ENCODE measurements at places on chromosomes 6 and 20.
A peak's percentile ranks its signal among the peaks of the same experiment; 100 is the strongest.

- DNase-seq, result peak; percentile 14
Measured at GRCh38 chr6:54698974-54699373, 147.6 kb upstream of the FAM83B start.

- no peak for DNase-seq
Measured at GRCh38 chr6:150603176-150603575, 3.5 kb downstream of the PLEKHG1 start.

- DNase-seq, result no peak
Measured at GRCh38 chr6:114024746-114025145, 53.8 kb upstream of the HDAC2 start.

DNA sequence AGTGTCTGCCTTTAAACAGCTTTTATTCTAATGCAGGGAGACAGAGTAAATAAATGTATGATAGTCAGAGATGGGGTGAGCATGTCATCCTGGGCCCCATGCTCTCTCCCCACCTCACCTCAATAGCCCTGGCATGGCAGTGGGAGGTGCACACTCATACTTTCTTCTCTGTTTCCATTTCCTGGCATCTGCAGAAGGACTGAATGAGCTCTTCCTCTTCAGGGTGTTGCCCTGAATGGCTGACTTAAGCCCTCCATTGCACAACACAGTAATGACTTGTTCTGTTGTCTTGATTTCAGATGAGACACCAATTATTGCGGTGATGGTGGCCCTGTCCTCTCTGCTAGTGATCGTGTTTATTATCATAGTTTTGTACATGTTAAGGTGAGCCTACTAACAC, 57.0 kb upstream of the GNRH2 start:
- no peak for DNase-seq

DNA sequence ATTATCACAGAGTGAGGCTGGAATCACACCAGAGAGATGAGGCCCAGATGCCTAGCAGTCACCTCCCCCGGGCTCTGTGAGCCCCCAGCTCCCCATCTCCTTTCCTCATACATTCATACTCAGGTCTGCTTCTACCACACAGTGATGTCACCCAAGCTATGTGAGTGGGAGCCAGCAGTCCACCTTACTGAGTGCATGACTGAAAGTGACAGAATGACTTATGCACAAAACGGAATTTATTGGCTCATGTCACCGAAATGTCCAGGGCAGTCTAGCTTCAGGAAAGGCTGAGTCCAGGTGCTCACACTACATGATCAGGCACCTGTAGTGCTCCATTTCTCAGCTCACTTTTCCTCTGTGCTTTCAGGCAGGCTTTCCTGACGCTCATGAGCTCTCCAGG, 36.7 kb upstream of the CCN6 start:
- DNase-seq, result no peak

DNA sequence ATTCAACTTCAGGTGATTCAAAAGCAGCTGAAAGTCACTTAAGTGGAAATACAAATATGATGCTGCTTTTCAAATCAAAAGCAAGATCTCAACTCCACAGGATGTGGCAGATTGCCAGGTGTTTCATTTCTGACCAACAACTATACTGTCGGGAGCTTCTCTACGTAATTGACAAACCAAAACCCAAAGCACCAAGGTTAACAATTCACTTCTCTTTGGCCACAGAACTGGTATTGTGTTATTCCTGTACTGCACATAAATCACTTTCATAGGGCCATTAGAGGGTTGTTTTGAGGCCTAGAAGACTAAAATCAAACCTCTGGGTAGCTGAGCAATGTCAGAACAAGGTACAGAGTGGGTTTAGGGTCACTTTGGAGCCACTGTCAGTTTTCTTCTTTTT, 169.7 kb downstream of the HAO1 start:
- DNase-seq, result peak; percentile 54

GRCh38 chr6:113888493-113888892, 31.3 kb downstream of the MARCKS start:
- DNase-seq, result peak; percentile 32

GRCh38 chr6:98014442-98015201, 731.6 kb upstream of the MMS22L start:
- no peak for DNase-seq

DNA sequence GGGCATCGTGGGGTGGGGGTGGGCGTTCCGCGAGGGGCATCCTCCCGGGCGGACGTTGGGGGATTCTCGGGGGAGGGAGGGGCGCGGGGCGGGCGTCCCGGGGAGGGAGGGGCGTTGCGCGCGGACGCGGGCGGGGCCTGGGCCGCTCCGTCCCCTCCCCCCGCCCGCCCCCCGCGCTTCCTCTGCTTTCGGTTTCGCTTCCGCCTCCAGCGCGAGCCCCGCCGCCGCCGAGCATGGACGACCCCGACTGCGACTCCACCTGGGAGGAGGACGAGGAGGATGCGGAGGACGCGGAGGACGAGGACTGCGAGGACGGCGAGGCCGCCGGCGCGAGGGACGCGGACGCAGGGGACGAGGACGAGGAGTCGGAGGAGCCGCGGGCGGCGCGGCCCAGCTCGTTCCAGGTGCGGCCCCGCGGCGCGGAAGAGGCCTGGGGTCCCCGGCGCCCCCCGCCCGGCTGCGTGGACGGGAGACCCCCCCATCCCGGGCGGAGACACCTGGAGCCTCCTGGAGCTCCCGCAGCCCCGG, at the start of gene OGFR:
TSS of gene OGFR (plus strand) at position 209 of the 528 bp plus-strand sequence. CDS start at position 234, 25 bp downstream.
- DNase-seq, result no peak

DNA sequence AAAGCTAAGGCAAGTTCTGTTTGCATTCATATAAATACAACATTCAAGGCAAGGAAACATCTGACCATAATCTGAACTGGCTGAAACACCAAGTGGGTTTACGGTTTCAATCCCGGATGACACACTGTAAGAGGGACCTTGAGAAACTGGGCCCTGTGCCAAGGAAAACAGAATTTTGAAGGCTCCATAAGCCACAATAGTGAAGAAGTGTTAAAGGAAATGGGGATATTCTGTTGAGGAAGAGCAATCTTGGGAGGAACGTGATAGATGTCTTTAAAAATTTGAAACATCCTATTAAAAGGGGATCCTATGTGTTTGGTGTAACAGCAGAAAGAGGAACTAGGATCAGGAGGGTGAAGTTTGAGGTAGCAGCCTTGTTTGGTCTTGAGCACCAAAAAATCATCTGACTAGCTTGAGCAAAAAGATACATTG, 82.4 kb upstream of the TAB2 start:
- DNase-seq, result peak; percentile 74

- DNase-seq, result no peak
Measured at GRCh38 chr6:43037197-43037596, 15.8 kb downstream of the RRP36 start.

DNA sequence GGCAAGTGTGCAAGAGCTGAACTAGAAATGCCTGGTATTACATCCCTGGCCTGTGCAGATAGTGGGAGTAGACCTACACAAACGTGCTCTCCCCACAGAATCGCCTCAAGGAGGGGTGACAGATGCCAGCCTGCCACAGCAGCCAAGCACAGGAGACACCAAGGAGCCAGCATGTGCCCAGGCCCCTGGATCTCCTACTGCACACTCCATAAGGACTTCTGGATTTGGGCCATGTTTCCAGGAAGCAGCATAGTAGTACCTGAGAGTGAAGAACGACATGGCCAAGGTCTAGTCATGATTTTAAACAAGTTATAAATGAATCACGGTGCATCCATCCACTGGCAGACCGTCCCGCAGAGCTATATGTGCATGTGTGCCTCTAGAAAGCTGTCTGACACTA, 232.2 kb downstream of the SYNDIG1 start:
- no peak for DNase-seq

DNA sequence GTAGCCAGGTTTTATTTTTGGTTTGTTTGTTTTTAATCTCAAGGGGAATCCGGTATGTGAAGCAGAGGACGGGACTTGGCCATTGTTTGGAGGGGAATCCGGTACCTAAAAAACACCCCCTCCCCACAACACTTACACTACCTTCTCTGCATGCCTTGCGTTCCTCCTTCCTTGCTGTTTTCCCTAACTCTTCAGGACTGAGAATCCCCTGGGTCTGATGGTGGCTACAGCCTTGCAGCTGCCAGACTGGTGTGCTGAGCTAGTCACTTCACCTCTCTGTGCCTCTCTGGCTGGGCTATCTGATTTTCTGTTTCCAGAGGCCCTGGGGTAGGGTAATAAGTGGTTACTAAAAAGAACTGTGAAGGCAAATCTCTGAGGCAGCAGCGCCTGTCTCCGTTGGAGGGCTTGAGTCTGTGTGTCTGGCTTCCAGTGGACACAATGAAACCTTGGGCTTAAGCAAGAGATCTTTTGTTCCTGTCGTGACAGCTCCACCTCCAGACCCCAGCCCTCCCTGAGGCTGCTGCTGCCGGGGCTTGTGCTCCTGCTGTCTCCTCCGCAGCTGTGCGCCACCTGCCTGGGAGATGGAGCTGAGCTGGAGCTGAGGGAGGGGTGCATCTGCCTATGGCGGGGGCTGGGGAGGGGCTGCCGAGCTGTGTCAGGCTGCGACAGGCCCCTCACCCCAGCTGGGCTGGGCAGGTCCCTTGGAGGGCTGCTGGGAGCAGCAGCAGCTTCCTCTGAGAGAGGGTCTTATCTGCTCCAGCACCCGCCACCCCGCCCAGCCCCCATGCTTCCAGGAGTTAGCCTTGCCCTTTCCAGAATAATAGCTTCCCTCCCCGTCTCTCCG, 65.8 kb upstream of the CCDC167 start:
- DNase-seq, result no peak

DNA sequence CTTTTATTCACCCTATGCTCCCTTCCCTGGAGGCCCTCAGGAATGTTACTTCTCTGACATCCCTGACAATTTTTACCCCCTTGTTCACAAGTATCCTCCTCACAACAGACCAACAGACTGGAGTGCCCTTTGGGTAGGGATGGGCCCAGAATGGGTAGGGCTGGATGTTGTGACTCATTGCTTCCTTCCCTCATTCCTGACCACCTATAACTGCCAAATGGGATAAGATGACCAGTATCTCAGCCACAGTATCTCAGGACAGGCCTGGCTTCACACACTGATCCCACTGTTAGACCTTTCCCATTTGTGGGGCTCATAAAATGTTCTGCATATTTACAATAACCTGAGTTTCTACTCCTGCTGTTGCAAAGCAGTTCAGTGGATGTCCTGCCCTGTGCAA, 223.0 kb upstream of the LRFN2 start:
- DNase-seq, result no peak

GRCh38 chr6:166443166-166443565, 60.4 kb upstream of the MPC1 start:
- DNase-seq, result no peak

GRCh38 chr20:50369225-50370035, 140.8 kb upstream of the PTPN1 start:
- DNase-seq, result peak; percentile 89

DNA sequence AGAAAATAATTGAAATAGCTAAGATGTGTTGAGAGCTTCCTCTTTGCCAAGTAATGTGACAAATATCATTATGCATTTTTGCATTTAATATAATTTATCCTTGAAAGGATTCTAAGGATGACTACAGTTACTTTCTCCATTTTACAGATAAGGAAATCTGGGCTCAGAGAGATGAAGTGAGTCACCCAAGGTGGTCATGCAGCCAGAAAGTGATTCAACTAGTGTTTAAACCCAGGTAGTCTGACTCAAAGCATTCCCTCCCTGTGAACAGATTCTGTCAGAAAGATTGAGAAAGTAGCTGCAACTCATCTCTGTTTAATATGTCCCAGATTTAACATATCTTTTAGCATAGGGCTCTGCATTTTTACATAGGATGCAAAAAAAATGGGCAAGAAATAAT, 28.1 kb downstream of the NRSN1 start:
- DNase-seq, result no peak

GRCh38 chr6:75855052-75855451, 106.0 kb downstream of the MYO6 start:
- DNase-seq, result peak; percentile 70

GRCh38 chr6:140438346-140438735, 1063.9 kb upstream of the CITED2 start:
- no peak for DNase-seq

DNA sequence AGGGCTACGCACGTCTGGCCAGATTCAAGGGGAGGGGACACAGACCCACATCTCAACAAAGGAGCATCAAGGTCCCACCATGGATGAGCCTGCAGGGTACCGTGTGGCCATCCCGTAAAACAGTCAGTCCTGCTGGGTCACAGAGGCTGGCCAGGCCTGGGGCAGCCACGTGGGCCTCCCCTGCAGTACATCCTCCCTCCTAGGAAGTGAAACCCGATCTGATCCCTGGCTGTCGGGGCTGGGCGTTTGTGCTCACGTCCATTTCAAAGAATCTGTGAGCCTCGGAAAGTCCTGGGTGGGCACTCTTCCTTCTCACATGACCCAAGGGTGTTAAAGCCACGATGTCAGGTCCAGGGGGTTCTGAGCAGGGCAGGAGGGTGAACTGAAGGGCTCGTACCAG, 14.3 kb downstream of the SULF2 start:
- DNase-seq, result no peak

DNA sequence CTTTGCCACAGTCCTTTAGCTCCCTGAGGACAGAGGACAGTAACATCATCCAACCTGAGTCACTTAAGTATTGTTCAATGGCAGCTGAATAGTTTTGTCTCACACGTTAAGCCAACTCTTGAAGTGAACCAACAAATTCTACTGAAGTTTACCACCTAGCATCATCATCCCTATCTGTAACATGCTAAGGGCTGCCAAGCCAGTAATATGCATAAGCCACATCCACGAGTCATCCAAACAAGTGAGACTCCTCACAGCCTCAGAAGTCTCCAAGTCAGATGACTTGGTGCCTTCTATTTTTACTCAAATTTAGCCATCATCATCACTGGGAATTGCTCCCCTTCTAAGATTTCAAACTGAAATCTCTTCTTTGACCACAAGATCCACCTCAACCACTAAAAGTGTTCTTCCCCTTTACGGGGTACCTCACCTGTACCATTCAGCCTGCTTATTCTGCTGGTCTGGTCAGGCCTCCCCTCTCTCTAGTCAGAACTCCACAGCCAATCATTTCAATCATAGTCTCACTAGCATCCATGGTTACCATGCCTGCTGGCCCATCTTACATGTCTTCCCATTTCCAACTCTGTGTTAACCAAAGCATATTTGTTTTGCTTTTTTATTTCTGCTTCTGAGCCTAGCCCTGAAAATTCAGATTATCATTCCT, 73.7 kb downstream of the DTNBP1 start:
- DNase-seq, result no peak

DNA sequence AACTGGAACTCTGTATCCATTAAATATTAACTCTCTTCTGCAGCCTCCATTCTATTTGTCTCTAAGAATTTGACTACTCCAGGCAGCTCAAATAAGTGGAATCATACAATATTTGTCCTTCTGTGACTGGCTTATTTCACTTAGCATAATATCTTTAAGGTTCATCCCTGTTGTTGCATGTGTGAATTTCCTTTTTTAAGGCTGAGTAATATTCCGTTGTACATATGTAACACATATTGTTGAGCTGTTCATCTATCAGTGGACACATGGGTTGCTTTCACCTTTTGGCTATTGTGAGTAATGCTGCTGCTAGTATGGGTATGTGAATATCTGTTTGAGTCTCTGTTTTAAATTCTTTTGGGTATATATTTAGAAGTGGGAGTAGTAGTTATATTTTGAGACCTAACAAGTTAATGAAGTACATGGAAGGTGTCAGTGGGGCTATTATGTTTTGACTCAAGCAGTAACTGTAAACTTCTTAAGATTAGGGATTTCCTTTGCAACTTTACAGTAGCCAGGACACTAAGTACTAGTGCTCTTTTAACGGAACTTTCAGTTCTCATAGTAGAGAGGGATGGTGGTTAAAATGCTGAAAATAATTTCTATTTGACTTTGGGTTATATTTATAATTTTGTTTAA, 29.7 kb upstream of the TMEM217 start:
- DNase-seq, result no peak

- DNase-seq, result no peak
Measured at GRCh38 chr20:4152696-4153235, 137.4 kb upstream of the RNF24 start.

GRCh38 chr20:4820806-4821518, 99.3 kb downstream of the PRND start:
- no peak for DNase-seq

- no peak for DNase-seq
Measured at GRCh38 chr6:111503194-111503593, 20.2 kb upstream of the REV3L start.
